Natural killer cell (primary cell): ENCODE measurements at places on chromosomes 2 and 18.

DNA sequence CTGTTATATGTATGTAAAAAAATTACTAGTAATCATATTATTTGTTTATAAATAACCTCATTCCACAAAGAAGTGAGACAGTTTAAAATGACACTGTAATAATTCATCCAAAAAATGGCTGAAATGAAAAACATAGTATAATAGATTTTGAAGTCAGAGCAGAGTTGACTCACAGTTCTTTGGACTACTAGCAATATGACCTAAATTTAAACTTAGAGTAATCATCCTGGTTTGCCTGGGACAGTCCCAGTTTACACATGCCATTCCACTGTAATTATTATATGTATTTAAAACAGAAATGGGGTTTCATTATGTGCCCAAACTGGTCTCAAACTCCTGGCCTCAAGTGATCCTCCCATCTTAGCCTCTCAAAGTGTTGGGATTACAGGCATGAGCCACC lies 48.3 kb downstream of the CCDC88A start:
- no peak for DNase-seq

DNA sequence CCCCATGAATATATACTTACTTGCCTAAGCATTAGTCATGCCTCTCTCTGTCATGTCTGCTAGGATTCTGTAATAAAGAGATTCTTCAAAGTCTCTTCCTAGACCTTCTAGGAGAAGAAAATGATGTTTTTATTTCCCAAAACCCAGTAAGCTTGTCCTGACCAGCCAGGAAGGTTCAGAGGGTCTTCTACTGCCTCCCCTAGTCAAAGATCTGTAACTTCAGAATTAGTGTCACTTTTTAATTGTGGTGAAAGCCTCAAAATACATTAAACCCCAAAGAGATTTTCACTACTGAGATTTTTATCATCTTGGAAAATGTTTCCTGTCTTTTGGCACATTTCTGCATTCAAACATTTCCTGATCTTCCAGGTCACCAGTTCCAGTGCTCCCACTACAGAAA lies 232.9 kb upstream of the STK17B start:
- no peak for DNase-seq

GRCh38 chr2:59665021-59665420 lies 888.4 kb downstream of the BCL11A start:
- no peak for DNase-seq

DNA sequence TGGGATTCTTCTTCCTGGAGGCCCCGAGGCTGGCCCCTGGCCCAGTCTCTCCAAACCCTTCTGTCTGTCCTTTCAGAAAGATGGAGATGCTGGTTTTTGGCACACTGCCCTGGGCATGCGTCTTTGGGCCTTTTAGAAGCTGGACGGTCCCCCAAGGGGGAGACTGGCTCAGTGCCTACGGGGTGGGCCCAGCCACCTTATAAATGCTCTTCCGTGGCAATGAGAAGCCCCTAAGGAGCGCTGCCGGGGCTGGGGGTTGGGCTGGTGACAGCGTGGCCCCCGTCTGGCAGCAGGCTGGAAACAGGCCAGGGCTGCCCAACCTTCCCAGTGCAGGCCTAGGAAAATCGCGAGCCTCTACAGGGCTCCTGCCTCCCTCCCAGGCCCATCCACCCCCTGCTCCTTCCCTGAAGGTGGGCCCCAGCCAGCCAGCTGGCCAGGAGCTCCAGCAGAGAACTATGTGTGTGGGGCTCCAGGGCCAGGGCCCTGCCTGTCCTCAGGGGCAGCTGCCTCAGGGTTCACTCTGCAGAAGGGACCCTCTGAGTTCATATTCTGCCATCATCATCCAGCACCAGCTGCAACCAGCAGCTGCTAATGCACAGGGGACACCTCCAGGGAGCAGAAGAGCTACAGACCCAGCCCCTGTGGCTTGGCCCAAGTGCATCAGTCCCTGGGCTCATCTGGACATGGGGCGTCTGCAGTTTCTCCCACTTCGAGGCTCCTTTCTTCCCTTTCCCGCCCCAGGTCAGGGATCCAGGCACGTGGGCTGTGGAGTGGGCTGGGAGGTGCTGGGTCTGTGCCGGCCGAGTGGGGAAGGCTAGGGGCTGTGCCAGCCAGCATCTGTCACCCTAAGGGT lies 107.6 kb upstream of the OTOS start:
- DNase-seq = no peak

- no peak for DNase-seq
Observed at GRCh38 chr2:212177724-212178123, 360.9 kb downstream of the ERBB4 start.

DNA sequence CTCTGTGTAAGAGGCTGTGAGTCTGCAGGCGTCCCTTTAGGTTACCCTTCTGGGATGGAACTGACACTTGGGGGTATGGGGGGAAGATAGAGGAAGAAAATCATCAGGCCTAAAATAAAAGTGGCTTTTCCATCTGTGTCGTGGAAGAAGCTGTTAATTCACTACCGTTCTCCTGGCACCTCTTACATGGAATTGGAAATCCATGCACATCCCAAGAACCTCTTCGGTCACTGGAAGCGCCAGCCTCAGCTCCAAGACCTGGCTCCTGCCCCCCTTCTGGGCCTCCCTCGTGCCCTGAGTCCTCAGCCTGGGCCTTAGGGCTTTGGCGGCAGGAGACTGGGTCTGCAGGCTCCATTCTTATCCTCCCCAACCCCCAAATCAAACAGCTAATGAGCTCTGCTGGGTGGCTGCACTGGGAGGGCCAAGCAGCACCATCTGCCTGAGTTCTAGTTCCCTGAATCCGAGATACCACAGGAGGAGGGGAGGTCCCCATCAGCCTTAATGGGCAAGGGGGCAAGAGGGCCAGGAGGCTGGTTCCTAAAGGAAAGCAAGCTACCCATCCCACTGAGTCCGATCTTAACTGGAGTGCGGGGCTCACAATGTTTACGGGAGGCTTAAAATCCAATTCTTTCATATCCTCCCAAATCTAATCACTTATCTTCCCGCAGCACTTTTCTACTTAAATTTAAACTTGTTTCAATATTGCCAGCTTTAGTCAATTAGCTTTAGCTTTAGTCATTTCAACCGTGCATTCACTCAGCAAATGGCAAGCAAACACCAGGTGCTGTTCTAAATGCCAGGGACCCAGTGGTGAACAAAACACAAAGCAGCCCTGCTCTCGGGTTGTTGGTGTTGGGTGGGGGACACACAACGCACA lies 52.8 kb downstream of the FAM178B start:
- DNase-seq = no peak

DNA sequence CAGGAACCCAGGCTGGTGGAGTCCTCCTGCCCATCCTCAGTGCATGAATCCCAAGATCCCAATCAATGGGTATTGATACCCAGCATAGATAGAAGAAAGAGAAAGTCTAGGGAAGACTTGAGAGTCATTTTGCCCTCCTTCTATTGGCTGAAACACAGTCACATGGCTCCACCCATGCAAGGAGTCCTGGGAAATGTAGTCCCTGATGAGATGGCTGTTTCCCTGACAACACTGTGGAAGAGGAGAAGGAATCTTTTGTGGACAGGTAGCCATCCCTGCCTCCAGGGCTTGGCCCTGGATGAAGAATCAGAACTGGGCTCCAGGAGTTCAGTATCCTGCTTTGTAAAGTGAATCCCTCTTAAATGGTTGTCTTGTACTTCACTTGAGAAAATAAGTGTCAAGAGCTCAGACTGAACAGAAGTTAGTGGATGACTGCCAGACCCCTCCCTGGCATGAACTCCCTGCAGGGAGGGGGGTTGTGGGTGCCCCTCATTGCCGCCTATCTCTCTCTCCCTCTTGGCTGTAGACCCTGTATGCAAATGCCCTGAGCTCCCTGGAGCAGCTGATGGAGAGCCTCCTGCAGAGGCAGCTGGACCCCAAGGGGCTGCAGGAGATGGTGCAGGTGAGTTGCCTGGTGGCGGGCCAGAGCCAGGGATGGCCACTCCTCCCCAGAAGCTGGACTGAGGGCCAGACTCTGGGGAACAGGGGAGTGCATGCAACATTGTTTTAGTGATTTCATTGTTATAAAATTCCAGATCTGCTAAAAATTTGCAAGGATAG lies 36.1 kb downstream of the MROH2A start:
- no peak for DNase-seq

GRCh38 chr2:129775952-129776653 lies 203.4 kb upstream of the RAB6C start:
- no peak for DNase-seq

GRCh38 chr2:160465406-160465805 lies 28.2 kb downstream of the RBMS1 start:
- DNase-seq = no peak

GRCh38 chr2:63872571-63873328 lies 31.1 kb downstream of the UGP2 start:
- no peak for DNase-seq

- peak; percentile 35 for DNase-seq
Observed at GRCh38 chr18:79326413-79327198, 69.1 kb upstream of the NFATC1 start.

DNA sequence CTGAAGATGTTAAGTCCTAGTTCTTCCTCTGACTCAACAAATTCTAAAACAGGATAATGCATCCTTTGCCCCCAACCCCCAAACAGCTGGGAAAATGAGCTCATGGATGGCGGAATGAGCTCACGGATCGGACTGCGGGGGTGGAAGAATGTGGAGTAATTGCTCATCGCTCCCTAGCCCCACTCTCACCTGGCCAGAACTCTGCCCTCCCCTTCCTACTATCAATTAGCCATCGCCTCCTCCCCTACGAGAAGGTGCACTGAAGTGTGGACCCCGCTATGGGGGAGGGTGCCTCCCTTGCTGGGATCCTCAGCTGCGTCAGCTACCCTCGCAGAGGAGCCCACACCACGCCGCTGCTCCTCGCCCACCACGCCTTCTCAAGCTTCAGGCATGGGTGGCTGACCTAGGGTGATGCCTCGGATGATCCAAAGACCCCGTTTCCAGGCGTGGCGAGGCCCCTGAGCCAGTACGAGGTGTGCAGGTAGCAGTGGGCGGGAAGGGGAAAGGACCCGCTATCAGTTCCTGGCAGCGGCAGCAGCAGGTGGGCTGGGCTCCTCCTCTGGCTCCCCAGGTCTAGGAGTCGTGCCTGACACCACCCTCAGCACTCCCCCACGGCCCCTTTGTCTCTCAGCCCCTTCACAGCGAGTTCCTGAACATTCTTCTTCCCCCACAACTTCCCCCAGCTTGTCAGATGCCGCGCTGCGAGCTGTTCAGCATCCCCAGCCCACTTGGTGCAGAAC lies 82.1 kb upstream of the POMC start:
- no peak for DNase-seq

GRCh38 chr2:191276792-191277465 lies 31.7 kb downstream of the MYO1B start:
- no peak for DNase-seq

DNA sequence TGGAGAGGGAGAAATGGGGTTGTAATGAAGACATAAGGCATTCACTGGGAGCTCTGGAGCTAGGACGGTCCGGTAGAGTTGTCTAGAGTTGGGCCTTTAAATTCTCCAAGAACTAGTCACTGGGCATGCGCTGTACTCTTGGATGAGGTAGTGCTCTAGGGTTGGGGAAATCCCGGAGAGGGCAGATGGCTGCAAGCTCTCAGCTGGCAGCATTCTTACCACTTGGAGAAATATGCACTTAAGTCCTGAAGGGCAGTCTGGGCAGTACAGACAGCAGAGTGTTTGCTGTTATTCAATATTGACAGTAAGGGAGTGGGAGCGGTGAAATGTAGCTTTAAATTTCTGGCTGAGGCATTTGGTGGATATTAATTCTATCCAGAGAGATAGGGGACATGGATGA lies 214.6 kb downstream of the RDH14 start:
- no peak for DNase-seq

- DNase-seq = no peak
Observed at GRCh38 chr2:6449343-6449742, 416.4 kb downstream of the CMPK2 start.

- DNase-seq = no peak
Observed at GRCh38 chr2:188645986-188646385, 328.2 kb upstream of the COL3A1 start.

DNA sequence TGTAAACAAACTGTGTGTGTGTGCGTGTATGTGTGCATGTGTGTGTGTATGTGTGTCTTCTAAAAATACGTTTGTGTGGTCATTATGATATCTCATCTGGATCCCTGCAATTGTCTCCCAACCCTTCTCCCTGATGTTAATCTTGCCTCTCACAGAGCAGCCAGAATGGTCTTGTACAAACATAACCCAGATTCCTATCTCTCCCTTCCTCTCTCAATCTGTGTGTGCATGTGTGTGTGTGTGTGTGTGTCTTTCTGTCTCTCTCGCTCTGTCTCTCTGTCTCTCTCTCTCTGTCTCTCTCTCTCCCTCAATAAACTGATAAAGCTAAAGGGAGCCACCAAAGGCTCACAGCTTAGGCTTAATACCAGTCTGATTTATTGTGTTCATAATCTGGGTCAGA lies 210.8 kb downstream of the PAX3 start:
- no peak for DNase-seq

DNA sequence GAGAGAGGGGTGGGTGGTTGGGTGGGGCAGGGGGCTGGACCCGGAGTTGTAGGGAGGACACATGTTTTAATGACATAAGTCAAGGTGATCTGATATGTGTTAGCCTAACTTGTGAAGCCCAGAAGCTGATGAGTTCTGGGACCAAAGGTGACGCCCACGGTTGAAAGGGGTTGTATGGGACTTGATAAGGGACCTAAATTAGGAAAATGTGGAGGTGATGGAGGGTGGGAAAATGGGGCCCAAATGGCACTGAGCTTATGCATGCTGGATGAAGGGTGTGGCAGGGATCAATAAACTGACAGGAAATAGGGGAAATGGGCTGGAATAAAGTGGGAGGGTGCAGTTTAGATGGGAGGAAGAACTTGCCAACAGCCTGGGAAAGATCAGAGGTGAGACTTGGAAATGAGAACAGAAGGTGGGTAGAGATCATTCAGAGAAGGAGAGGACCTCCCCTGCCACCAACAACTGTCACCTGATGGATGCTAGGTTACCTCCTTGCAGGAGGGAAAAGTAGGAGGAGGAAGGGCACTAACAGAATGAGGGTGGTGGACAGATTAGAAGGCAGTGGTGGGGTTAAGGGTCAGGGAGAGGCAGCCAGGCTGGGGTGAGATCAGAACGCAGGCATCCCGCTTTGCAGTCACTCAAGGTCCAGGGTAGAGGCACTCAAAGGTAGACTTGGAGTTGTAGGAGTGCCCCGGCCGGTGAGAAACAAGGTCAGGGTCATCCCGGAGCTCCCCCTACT lies 15.3 kb downstream of the WNT10A start:
- DNase-seq = no peak

- DNase-seq = no peak
Observed at GRCh38 chr18:69282371-69282770, 118.3 kb upstream of the DOK6 start.

DNA sequence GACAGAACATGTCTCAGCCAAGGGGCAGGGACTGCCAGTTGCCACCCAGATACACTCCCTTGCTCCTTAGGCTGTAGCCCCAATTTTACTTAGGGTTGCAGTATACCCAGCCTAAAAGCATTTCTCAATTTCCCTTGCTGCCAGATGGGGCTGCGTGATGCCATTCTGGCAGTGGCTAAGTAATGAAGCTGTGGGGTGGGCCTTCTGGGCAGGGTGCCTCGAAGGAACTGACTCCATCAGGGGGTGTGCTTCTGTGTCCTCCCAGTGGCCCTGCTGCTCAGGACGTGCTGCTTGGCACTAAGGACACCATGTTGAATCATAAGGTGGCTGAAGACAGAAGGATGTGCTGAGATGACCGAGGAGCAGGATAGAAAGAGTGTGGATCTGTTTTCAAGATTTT lies 74.2 kb downstream of the VWA3B start:
- no peak for DNase-seq

- DNase-seq = no peak
Observed at GRCh38 chr2:14693874-14694273, 61.4 kb downstream of the LRATD1 start.

GRCh38 chr18:63155910-63156773 lies 163.4 kb downstream of the BCL2 start:
- peak; percentile 46 for DNase-seq

- DNase-seq = no peak
Observed at GRCh38 chr2:122663620-122664019, 908.2 kb downstream of the TSN start.

GRCh38 chr2:187034434-187034833 lies 185.5 kb upstream of the ZSWIM2 start:
- no peak for DNase-seq
